Uterus (tissue), 4 donors: ENCODE measurements at places on chromosomes 1 and 21. TPM values are rescaled to one million over a fixed set of nuclear protein-coding genes. Genes with fewer than 3 reads are reported as not detected.

The SH2D5 gene
- 0.55 TPM for total RNA-seq

The CYP4A22 gene
- total RNA-seq, result not detected

DNA sequence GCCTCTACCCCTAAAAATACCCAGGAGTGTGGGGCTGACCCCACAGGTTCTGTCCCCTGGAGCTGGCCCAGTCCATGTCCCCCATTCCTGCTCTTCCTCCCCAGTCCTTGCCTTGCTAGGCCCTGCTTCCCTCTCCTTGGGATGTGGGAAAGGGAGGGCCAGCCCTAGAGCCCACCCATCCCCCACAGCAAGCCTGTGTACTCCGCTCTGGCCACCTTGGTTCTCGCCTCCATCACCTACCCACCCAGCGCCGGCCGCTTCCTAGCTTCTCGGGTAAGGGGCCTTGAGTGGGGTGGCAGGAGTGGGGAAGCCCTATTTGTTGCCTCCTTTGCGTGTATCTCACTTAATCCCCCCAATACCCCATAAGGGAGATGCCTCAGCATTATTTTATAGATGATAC lies 6.7 kb downstream of the CLCNKB start:
- no peak overlapping the region for H3K4me3 ChIP-seq
- no peaks in the 10 kb centered on the region for H3K4me1 ChIP-seq
- no peak for DNase-seq
- H3K27me3 ChIP-seq, result no peaks in the 10 kb centered on the region

DNA sequence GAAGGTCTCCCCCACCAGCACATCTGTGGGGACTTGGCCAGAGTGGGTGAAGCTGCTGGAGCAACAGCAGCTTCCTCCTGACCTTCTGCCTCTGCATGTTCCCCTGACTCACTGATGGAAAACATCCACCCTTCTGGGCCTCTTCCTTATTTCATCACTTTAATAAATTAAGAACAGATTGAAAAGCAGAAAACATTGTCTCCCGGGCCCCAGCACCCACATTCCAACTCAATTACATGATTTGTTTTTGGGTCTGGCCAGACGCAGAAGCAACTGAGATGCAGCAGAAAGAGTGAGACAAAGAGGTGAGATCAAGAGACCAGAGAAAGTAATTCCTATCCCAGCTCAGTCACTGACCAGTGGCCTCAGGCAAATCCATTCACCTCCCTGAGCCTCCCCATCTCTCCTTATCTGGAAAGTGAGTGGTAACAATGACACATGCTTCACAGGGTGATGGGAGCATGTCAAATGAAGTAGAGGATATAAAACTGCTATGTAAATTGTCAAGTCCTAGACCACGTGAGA lies 157.1 kb downstream of the ELAVL4 start:
- peak; percentile 57 for DNase-seq
- H3K4me3 ChIP-seq, result no peak overlapping the region
- no peaks in the 10 kb centered on the region for H3K27me3 ChIP-seq

DNA sequence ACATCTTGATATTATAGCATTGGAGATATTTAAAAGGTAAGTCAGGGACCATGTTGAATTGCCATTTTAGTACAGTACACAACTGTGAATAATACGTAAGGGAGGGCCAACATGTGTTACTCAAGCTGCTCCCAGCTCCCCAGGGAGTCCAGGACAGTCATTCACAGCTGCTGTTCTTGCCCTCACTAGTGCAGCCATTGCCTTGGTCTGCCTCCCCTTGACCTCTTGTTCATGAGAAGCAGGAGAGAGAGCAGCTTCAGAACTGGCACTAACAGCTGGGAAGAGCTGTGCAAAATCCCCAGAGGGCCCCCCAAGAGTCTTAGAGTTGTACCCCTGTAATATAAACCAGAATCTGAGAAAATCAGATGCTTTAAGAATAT lies 16.4 kb downstream of the TCEANC2 start:
- H3K4me1 ChIP-seq, result no peaks in the 10 kb centered on the region
- H3K27ac ChIP-seq, result no peak overlapping the region
- H3K27me3 ChIP-seq, result no peaks in the 10 kb centered on the region
- no peaks in the 10 kb centered on the region for H3K36me3 ChIP-seq

DNA sequence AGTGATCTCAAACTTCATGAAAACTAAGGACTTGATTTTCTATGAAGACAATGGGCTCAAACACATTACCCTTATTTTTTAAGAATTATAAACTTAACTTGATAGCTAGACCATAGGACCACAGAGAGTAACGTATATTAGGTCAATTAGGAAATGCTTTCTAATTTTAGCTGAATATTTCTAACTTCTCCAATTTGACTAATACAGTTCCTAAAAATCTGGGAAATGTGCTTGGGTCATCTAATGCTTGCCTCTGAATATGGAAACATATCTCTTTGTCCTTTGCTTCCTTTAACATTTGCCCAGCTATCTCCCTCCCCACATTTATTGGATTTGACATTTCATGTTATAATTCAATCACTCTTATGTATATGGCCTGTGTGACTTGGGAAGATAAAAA lies 141.4 kb downstream of the LHX8 start:
- H3K27me3 ChIP-seq, result no peaks in the 10 kb centered on the region
- DNase-seq, result no peak
- H3K4me3 ChIP-seq, result no peak overlapping the region
- H3K36me3 ChIP-seq, result no peaks in the 10 kb centered on the region
- H3K4me1 ChIP-seq, result no peaks in the 10 kb centered on the region
- H3K27ac ChIP-seq, result no peak overlapping the region

The LRRC3 gene
- 2.3 TPM for total RNA-seq

The SPRR2A gene
- 0.67 TPM for total RNA-seq

The TFF1 gene
- total RNA-seq, result not detected

- H3K27me3 ChIP-seq, result no peaks in the 10 kb centered on the region
- no peak overlapping the region for H3K4me3 ChIP-seq
These were observed 2.1 kb downstream of the FHAD1 start for GRCh38 chr1:15249081-15249480.

The SLC25A34 gene
- total RNA-seq, result not detected

DNA sequence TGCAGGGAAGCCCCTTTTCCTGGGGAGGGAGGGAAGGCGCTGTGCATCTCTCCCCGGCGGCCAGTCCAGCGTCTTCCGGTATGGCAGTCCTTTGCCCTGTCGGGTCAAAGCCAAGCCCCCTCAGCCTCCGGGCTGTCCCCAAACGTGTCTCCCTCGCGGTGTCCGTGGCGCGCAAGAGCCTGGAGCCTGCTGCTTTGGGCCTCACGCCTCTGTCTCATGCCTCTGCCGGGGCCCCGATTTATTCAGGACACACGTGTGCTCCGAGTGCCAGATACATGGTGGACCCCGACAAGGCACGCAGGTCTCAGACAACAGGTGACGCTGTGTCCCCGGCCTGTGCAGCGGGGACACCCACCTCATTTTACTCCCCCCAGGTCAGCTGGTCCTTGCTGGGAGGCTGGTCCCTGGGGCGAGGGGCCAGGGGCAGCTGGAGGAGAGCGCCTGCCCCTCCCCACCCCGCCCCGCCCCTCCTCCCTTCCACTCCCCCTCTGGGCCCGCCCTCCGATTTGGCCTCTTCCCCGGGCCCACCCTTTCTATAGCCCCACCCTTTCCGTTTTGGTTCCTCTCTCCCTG lies 176.7 kb downstream of the CAMTA1 start:
- H3K4me3 ChIP-seq, result no peak overlapping the region
- H3K27me3 ChIP-seq, result no peaks in the 10 kb centered on the region
- no peak for DNase-seq
- no peaks in the 10 kb centered on the region for H3K36me3 ChIP-seq
- H3K27ac ChIP-seq, result no peak overlapping the region

GRCh38 chr21:29504751-29505321 lies 206.1 kb downstream of the BACH1 start:
- no peaks in the 10 kb centered on the region for H3K36me3 ChIP-seq
- no peaks in the 10 kb centered on the region for H3K27me3 ChIP-seq
- no peak overlapping the region for H3K4me3 ChIP-seq
- H3K4me1 ChIP-seq, result no peaks in the 10 kb centered on the region
- no peak overlapping the region for H3K27ac ChIP-seq

DNA sequence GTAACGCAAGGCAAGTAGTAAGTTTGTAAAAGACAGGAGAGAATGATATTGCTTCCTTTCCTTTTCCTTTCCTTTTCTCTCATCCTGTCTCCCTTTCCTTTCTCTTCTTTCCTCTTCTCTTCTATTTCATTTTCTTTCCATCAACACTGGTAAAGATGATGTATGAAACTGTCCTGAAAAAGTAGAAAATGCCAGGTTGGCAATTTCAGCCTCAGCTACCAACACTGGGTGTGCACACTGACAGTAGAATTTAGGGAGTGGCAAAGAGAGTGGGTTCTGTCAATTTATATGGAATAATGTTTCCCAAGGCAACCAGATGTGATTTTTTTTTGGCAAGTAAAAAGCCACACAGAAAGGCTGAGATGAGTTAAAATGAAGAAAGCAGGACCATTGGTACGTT lies 155.7 kb upstream of the ZRANB2 start:
- no peaks in the 10 kb centered on the region for H3K27me3 ChIP-seq
- H3K4me3 ChIP-seq, result no peak overlapping the region
- no peaks in the 10 kb centered on the region for H3K4me1 ChIP-seq

GRCh38 chr1:109115685-109116084 lies 1.8 kb downstream of the ELAPOR1 start:
- H3K27ac ChIP-seq, result no peak overlapping the region
- no peak overlapping the region for H3K4me3 ChIP-seq
- peaks cover 15% of the 10 kb centered on the region for H3K27me3 ChIP-seq
- H3K36me3 ChIP-seq, result no peaks in the 10 kb centered on the region
- H3K4me1 ChIP-seq, result peaks cover 4% of the 10 kb centered on the region

- no peak for DNase-seq
- H3K27me3 ChIP-seq, result no peaks in the 10 kb centered on the region
- no peaks in the 10 kb centered on the region for H3K36me3 ChIP-seq
- H3K4me1 ChIP-seq, result no peaks in the 10 kb centered on the region
- no peak overlapping the region for H3K4me3 ChIP-seq
- peak overlapping the region; percentile 49 for H3K27ac ChIP-seq
These were observed 42.4 kb downstream of the CASQ2 start for GRCh38 chr1:115726161-115726560.

- no peak for DNase-seq
- no peaks in the 10 kb centered on the region for H3K36me3 ChIP-seq
- no peaks in the 10 kb centered on the region for H3K4me1 ChIP-seq
- H3K4me3 ChIP-seq, result no peak overlapping the region
- H3K27me3 ChIP-seq, result no peaks in the 10 kb centered on the region
These were observed 14.3 kb downstream of the TRIM11 start for GRCh38 chr1:228392111-228392936.
